ENCODE measurements at places on chromosomes 4 and X.

- no peak for DNase-seq
These were observed 63.0 kb downstream of the CPZ start for GRCh38 chr4:8655411-8656184.

DNA sequence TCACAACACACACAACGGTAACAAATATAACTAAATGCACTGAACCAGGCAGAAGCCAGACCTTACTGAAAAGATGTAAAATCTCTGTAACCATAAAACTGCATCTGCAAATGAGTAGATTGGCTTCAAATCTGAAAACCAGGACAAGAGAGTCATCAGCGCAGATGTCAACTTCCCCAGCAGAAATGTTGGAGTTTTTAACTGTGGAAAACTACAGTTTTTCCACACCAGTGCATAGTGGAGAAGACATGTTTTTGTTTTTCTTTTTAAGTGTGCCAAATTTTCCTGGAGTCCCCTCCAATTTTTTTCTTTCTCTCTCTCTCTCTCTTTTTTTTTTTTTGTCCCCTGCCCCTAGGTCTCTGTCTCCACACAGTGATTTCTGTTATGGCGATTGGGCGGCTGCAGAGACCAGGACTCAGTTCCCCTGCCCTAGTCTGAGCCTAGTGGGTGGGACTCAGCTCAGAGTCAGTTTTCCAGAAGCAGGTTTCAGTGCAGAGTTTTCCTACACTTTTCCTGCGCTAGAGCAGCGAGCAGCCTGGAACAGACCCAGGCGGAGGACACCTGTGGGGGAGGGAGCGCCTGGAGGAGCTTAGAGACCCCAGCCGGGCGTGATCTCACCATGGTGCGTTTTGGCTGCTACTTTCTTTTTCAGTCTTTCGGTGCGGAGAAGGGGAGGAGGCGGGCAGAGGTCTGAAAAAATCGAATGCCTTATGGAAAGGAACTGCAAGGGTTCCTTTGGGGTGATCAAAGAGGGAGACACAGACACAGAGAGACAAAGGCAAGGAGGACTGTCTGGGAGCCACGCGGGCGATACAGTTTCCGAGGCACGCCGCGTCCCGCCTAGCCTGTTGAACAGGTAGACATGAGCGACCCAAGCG lies at the start of gene GUCY1A1:
Gene GUCY1A1, plus strand, starts transcription at position 505 of the 878 bp plus-strand sequence. CDS start 30,020 bp downstream, outside the sequence.
- DNase-seq, result no peak

DNA sequence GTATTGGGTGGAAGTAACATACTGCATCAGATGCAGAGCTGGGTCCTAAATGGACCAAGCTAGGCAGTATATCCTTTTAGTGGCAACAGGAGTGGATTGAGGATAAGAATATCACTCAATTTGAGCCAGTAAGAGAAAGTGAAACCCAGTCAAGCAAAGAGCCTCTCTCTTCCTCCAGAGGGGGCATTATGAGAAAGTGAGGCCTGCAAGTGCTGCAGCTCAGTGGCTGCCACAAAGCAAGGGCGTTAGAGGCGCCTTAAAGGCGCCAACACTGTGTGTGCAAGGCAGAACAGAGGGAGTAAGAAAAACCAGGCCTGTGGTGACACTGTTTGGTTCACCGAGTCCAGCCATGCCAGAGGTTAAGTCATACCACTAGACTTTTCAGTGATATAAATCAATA lies 17.5 kb downstream of the STX18 start:
- DNase-seq, result no peak

DNA sequence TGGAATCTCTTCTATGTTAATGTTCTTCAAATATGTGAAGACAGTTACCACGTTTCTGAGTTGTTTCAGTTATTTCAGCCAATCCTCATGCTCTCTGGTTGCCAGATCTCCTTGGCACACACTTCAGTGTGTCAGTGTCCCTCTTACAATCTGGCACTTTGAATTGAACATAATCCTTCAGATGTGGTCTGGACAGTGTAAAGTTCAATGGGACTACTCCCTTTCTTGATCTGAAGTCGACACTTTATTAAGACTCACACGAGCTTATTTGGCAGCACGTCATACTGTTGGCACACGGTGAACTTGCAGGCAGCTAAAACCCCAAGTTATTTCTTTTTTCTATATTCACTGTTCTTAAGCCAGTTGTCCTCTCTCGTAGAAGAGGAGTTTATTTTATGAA lies 28.2 kb downstream of the ARSJ start:
- DNase-seq, result no peak
